ENCODE measurements at places on chromosomes 5 and 9.

DNA sequence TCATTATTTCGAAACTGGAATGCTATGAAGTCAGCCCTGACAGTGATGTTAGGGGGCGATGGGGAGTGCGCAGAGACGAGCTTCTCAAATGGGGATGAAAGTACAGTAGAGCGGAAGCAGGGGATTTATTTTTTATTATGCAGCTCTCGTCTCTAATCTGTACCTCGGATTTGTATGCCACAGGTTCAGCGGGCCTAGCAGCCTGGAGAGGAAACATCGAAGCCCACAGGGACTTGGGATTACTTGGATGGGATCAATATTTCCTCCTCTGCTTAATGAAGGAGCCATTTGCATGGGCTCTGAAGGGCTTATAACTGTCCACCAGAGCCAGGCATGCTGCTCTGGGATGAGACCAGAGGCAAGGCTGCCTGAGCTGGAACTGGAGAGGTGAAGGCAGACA, 133.5 kb upstream of the RAPGEF1 start:
- DNase-seq, result no peak

DNA sequence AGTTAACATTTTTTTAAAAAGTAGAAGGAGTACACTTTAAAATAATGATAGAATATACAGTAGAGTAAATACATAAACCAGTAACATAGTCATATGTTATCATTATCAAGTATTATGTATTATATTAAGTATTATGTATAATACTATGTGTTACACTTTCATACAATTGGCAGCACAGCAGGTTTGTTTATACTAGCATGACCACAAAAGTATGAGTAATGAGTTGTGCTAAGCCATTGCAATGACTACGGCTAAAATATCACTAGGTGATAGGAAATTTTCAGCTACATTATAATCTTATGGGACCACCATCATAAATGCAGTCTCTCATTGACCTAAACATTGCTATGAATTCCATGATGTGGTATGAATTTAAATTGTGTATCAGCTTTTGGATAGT, 506.0 kb downstream of the HTR1A start:
- no peak for DNase-seq

DNA sequence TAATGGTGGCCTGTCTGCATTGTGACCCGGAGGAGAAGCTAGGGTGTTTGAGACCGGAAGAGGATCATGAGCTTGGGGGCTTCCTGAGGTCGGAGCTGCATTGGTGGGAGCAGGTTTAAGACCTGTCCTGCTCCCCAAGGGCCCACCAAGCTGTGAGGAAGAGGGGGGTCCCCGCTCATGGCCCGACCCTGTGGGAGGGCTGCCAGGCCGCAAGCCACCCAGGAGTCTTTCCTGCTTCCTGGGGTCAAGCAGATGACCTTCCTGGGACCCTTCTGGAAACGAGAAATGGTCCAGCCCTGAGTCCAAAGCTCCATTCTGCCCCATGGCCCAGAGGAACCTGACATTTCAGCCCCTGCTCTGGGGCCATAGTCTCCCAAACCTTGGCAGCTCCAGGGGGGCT, 61.5 kb upstream of the RNU6ATAC start:
- DNase-seq, result no peak

- DNase-seq, result no peak
Observed at GRCh38 chr9:93155716-93156474, 21.8 kb upstream of the NINJ1 start.

- no peak for DNase-seq
Observed at GRCh38 chr5:133387091-133387490, 225.2 kb downstream of the FSTL4 start.

GRCh38 chr5:112390327-112390726, 28.8 kb downstream of the EPB41L4A start:
- no peak for DNase-seq
